ENCODE measurements at places on chromosomes 16 and 17.

DNA sequence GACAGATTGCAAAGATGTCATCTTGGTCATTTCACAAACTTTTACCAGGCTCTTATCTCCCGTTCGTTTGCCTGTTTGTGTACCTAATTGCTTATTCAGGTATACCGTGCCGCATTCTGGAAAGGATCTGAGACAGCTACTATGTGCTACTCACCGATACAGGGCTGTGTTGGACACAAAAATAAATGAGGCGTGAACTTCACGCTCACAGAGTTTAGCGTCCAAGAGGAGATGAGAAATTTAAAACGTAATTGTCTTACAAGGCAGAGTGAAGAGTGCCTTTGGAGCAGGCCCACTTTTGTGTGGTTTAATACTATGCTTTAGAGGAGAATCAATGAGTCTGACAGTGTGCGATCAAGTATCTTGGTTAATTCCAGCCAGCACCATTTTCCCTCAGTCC, 26.7 kb downstream of the MAF start:
- DNase-seq: no peak

DNA sequence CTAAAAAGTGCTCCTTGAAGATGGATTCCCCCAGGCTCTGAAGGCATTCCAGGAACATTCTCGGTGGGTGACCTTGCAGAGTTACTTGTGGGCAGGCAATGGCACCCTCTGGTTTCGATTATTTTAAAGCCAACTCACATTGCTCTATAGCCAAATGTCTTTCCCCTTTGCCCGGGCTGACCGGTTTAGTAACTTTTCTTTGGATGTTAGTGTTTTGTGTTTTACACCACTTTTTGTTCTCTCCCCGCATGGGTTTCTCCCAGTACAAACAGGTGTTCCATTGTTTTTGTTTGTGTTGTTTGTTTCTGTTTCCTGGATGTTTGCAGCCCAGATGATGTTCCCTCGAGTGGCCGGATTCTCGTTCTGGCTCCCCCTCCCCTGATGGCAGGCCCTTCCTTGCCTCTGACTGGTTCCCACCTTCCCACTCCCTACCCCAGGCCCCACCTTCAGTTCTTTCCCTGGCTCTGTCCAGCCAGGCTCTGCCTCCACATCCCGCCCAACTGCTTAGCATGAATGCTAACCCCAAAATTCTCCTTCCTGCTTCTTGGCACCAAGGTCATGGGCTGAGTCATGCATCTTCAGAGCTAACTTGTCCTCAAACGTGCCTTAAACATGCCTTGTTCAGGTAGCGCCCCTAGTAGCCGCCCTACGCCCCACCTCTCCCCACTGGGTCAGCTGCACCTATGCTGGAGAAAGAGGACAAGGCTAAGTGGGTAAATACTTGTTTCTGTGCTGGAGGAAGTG, 40.6 kb downstream of the ELAC2 start:
- no peak for DNase-seq

DNA sequence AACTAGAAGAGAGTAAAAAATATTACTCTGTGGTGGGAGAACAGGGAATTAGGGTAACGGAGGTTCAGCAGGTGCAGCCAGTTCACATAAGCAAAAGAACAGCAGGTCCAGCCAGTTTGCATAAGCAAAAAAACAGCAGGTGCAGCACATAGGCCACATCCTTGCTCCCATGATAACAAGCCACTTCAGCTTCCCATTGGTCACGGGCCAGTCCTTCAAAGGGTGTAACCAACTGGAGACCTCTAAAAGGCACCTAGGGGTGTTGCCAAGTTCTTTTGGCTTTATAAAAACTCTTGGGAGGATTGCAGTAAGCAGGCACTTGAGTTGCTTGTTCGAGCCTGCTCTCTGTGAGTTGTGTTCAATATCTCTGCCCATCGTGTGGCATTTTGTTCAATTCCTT, 488.1 kb downstream of the XYLT1 start:
- no peak for DNase-seq

GRCh38 chr16:24471561-24472350, 67.6 kb upstream of the RBBP6 start:
- peak; percentile 8 for DNase-seq

- DNase-seq: peak; percentile 45
These were observed 5.2 kb upstream of the CDH8 start for GRCh38 chr16:62041401-62041800.

- no peak for DNase-seq
These were observed 64.6 kb downstream of the WWOX start for GRCh38 chr16:78163772-78164670.

GRCh38 chr17:14688134-14688533, 387.3 kb downstream of the HS3ST3B1 start:
- DNase-seq: no peak

DNA sequence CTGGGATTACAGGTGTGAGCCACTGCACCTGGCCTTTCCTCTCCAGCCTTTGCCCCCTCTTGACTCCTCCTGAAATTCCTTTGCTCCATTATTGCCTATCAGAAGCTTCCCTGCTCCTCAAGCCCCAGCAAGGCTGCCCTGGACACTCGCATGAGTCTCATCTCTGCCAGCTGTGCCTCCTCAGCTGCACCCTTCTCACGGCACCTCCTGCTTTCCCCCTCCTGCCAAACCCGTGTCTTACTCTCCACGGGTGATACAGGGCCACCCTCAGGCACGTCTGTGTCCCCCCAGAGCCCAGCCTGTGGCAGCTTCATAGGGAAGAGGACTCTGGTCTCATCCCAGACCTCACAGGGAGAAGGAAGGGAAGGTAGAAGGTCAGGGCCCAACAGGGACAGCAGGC, 15.4 kb downstream of the G6PC3 start:
- no peak for DNase-seq

DNA sequence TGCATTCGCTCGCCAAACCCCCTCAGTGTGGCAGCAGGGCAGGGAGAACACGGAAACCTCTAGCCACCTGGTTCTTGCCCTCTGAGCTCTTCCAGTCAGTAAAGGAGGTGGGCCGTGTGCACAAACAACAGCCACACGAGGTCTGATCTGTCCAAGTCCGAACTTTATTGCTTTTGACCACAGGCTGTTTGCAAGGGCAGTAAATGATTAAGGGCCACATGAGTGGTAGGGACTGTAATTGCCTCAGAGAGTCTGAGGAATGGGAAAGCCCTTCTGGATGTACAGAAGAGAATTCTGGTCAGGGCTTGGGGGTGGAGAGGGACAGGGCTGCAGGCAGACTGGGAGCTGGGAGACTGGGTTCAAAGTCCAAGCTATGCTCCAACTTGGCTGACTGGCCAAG, 75.7 kb upstream of the LHX1 start:
- DNase-seq: no peak

DNA sequence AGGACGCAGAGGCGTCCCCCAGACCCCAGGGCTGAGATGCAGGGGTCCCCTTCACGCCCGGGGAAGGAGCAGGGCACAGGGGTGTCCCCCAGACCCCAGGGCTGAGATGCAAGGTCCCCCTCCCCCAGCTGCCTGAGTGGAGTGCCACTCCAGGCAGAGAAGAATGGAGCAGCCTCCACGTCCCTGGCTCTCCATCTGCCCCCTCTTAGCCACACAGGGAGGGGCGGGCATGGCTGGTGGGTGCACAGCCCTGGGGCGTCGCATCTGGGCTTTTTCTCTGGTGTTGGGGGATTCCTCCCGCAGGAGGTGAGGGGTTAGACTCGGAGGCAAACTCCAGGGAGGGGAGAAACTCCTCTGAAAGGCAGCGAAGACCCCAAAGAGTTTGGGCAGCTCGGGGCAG, 17.5 kb downstream of the CIBAR2 start:
- DNase-seq: no peak

DNA sequence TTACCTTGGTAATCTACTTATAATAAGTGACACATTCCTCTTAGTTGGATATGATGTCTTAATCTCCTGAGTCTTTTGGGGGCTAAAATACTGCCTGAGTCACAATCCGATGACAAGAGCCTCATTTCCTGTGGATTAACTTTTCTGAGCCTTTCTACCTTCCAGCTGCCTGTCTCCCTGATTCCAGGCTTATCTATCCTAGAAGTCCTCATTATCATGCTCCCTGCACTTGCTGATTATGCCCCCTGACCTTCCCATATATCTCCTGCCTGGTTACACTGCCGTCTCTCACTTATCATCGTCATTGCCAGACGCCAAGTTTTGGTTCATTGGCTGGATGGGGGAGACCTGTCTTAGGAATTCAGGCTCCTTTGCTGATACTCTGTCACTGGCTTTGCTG, 727.4 kb upstream of the CA10 start:
- DNase-seq: no peak
